ENCODE measurements at places on chromosomes 6 and 20. TPM values are rescaled to one million over a fixed set of nuclear protein-coding genes. Genes with fewer than 3 reads are reported as not detected.

GRCh38 chr6:136274062-136274461 lies 15.6 kb downstream of the BCLAF1 start:
- no peak for DNase-seq

FAM184A gene
- total RNA-seq = 4.0 TPM

GRCh38 chr6:57173056-57173885 lies 1.1 kb downstream of the BAG2 start:
- no peak for DNase-seq

DNA sequence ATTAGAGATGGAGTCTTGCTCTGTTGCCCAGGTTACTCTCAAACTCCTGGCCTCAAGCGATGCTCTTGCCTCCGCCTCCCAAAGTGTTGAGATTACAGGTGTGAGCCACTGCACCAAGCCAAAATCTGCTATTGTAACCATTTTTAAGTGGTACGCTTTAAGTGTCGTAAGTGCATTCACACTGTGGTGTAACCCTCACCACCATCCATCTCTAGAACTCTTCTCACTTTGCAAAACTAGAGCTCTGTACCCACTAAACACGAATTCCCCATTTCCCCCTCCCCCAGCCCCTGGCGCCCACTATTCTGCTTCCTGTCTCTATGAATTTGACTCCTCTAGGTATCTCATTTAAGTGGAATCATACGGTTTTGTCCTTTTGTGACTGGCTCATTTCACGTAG lies 2.8 kb upstream of the FAM83C start:
- DNase-seq = no peak

DNA sequence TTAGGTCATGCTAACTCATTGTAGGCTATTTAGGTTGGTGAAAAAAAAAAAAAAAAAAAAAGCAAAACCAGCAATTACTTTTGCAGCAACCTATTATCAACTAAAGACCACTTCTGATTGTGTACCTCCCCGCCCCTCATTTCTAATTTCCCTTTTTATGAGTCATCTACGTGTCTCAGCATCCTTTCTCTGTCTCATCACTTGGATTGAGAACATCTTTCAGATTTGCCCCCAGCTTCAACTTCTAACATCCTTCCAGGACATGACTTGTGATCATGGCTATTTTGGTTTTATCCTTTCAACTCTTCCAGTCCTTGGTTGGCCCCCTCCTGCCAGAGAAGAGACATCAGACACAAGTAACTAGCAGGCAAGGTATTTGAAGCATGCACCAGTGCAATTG lies 156.7 kb upstream of the CCN2 start:
- no peak for DNase-seq

HCRTR2 gene
- not detected for total RNA-seq

GRCh38 chr6:56370127-56370540 lies 122.8 kb upstream of the COL21A1 start:
- no peak for DNase-seq

DNA sequence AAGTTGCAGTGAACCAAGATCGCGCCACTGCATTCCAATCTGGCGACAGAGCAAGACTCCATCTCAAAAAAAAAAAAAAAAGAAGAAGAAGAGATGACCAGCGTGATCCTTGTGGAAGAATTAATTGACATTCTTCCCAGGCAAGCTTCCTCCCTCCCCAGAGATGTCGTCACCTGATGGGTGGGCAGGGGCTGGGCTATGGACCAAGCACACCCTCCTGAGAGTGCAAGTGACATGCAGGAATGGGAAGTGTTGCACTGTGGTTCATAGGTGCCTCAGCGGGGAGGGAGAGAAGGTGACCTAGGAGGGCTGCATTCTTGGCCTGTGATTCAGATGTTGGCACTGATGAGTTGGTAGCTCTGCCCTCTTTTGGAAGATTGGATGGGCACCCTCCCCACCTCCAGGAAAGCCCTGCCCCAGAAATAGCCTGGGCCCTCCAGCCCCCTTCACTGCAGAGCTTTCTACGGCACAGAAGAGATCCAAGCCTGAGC lies 37.8 kb downstream of the TAF8 start:
- DNase-seq = peak; percentile 67

TRMT6 gene
- total RNA-seq = 12.7 TPM

CUL7 gene
- total RNA-seq = 28.1 TPM

All from kidney epithelial cell (primary cell).